ENCODE measurements at places on chromosomes 1 and 21. TPM values are rescaled to one million over a fixed set of nuclear protein-coding genes. Genes with fewer than 3 reads are reported as not detected.

DNA sequence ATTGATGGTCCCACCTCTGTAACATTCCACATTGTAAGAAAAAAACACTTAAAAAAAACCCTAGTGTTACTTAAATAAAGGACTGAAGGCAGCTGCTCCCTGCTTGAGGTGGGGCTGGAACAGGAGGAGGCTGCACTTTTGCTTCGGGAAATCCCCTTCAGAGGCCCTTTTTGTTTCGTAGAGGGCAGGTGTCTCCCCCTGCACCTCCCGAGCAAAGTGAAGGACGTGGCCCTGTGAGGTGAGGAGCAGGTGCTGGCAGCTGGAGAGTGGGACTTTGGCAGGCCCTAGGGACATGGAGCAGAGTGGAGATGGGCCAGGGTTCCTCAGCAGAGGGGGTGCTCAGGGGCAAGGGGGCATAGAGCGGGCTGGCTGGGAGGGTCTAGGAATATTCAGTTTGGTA, 33.4 kb upstream of the WNT4 start:
- no peaks in the 10 kb centered on the region for H3K36me3 ChIP-seq
- no peaks in the 10 kb centered on the region for H3K27me3 ChIP-seq
- no peak for DNase-seq
- no peaks in the 10 kb centered on the region for H3K4me1 ChIP-seq
- no peak overlapping the region for H3K27ac ChIP-seq

DNA sequence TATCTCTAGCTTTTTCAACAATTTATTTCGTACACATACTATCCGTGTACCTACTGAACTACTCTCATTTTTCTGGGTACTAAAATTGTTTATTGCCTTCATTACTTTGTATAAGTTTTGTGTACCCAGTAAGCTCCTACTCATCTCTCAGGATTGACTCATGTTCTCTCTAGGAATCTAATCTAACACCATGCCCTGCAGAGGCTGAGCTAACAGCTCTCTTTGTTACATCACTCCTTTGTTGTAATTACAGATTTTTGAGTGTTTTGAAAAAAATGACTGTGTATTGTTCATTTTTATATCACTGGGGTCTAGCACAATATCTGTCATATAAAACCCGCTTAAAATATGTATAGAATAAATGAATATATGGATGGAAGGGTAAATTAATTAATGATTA, 167.1 kb downstream of the ATP6V1G3 start:
- no peak for DNase-seq
- H3K27me3 ChIP-seq, result no peaks in the 10 kb centered on the region

DNA sequence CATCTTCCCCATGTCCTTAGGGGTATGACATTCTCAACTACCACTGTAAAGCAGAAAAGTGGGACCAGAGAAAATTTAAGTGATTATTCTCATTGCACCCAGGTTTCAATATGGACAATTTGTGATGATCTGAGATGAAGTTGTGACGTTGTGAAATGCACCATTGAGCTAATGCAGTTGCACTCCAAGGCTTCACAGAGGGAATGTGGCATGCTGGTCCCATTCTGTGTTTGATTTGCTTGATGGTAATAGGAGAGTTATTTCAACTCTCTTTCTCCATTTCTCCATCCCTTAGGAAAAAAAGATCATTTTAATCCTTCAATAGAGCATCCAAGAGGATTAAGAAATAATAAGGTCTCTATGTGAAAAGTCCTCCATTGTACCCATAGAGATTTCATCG, 136.6 kb downstream of the SLC30A10 start:
- no peaks in the 10 kb centered on the region for H3K36me3 ChIP-seq

GRCh38 chr1:53507116-53507820, 48.1 kb downstream of the DMRTB1 start:
- no peak for DNase-seq
- H3K27me3 ChIP-seq, result no peaks in the 10 kb centered on the region
- no peak overlapping the region for H3K27ac ChIP-seq
- no peaks in the 10 kb centered on the region for H3K4me1 ChIP-seq
- no peaks in the 10 kb centered on the region for H3K36me3 ChIP-seq

- peaks cover 6% of the 10 kb centered on the region for H3K27me3 ChIP-seq
- no peak overlapping the region for H3K27ac ChIP-seq
- no peaks in the 10 kb centered on the region for H3K36me3 ChIP-seq
- H3K4me3 ChIP-seq, result no peak overlapping the region
Observed at GRCh38 chr1:109441069-109441468, 14.8 kb upstream of the PSMA5 start.

Gene REN
- total RNA-seq, result not detected

Gene GNG5
- total RNA-seq, result 79.1 TPM

Gene NPR1
- 67.1 TPM for total RNA-seq
